ENCODE measurements at places on chromosomes 5 and 9. TPM values are rescaled to one million over a fixed set of nuclear protein-coding genes. Genes with fewer than 3 reads are reported as not detected.

DNA sequence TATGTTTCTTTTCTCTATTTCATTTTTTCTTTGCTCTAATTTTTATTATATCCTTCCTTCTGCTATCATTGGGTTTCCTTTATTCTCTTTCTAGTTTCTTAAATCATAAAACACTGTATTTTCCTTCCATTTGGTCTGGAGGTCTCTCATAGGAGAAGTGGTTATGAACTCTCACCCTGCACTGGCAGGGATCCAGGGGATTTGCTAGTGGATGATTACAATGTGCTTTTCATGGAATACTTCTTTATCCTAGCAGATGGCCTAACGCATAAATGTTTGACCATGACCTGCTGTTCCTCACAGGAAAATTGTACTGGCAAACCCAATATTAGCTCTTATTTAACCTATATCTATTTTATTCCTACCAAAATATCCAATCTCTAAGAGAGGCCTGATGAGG is 31.5 kb upstream of the SGCD start:
- no peak for DNase-seq

DNA sequence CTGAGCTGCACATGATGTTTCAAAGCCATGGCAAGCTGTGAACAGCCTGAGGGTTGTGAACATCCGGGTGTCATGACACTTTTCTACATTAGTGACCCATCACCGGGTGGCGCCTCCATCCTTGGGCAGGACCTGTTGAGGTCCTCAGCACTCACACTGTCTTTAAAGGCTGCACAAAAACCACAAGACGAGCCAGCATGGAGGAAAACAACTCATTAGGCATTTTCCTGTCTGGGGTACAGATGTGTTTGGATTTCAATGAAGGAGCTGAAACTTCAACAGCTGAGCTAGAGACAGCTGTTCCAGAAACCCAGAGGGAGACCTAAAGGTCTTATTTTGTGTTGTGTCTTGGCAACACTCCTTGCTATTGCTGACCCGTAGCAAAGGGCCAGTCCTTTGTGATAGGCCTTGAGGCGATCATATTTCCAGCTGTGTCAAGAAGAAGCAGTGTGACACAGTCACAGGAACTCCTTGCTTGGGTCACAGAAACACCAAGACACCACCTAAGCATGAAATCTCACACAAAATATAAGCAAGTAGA is 151.8 kb upstream of the VLDLR start:
- no peak for DNase-seq

GRCh38 chr9:128057724-128058409 is 9.3 kb downstream of the NAIF1 start:
- no peak for DNase-seq

DNA sequence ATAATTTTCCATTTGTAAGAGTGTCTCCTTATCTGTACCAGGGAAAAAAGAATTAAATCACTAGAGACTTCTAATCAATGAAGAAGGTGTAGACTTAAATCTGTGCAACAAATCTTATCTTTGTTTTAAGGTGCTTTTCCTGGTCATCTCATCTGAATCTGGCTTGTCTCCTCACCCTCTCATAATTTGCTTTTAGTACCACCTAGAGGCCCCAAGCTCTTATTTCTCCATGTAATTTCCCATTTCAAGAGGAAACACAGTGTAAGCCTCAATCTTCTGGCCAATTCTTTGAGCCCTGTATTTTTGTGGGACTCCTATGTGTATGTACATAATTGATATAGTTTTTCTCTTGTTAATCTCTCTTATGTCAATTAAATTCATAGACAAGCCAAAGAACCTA is 1975.3 kb upstream of the CDH6 start:
- DNase-seq, result no peak

Gene ERCC6L2
- total RNA-seq, result 32.4 TPM

All from liver (tissue), 10 donors.